ENCODE measurements at places on chromosomes 5 and 9. TPM values are rescaled to one million over a fixed set of nuclear protein-coding genes. Genes with fewer than 3 reads are reported as not detected.

Gene RNF180
- total RNA-seq: 14.6 TPM

Gene PLCXD3
- total RNA-seq: 4.8 TPM

Gene EPB41L4B
- 11.6 TPM for total RNA-seq

DNA sequence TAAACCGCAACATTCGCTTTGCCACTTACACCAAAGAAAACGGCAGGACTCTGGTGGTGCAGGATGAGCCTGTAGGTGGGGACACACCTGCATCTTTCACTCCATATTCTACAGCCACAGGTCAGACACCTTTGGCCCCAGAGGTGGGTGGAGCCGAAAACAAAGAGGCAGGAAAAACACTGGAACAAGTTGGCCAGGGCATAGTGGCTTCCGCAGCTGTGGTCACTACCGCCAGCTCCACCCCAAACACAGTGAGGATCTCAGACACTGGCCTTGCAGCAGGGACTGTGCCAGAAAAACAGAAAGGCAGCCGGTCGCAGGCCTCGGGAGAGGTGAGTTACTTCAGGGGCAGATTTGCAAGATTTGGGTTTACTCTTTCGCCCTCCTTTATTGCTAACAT is 33.8 kb downstream of the KDM3B start:
- H3K4me3 ChIP-seq: no peak overlapping the region
- H3K36me3 ChIP-seq: no peaks in the 10 kb centered on the region
- H3K27me3 ChIP-seq: no peaks in the 10 kb centered on the region
- no peak overlapping the region for H3K27ac ChIP-seq

GRCh38 chr5:53323943-53324642 is 156.3 kb upstream of the FST start:
- H3K4me3 ChIP-seq: no peak overlapping the region
- H3K4me1 ChIP-seq: no peaks in the 10 kb centered on the region
- no peak overlapping the region for H3K27ac ChIP-seq
- no peaks in the 10 kb centered on the region for H3K36me3 ChIP-seq

Gene GCNT1
- total RNA-seq: 17.0 TPM

- H3K27ac ChIP-seq: peak overlapping the region; percentile 83
- H3K4me3 ChIP-seq: peak overlapping the region; percentile 29
- no peaks in the 10 kb centered on the region for H3K27me3 ChIP-seq
- H3K4me1 ChIP-seq: peaks cover 4% of the 10 kb centered on the region
- no peaks in the 10 kb centered on the region for H3K36me3 ChIP-seq
- DNase-seq: no peak
These were observed 14.7 kb upstream of the LCP2 start for GRCh38 chr5:170312301-170312595.

DNA sequence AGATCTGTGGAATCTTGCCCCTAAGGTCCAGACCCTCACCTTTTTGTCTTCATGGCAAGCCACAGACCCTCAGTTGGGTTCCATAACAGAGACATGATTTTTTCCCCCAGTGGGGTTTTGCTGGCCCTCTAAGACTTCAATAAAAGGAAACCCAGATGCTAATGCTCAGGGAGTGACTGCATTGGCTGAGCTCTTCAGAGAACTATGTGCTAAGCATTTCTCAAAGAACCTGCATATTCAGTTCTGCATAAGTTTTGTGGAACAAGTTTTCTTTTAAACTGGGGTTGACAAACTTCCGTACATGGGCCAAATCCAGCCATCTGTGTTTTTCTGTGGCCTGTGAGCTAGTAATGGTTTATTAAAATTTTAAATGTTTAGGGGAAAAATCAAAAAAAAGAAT is 159.8 kb upstream of the GDNF start:
- H3K27me3 ChIP-seq: no peaks in the 10 kb centered on the region
- H3K4me1 ChIP-seq: no peaks in the 10 kb centered on the region
- H3K27ac ChIP-seq: no peak overlapping the region
- no peak overlapping the region for H3K4me3 ChIP-seq
- no peak for DNase-seq

Gene FSTL4
- total RNA-seq: 1.1 TPM

Gene HNRNPA0
- total RNA-seq: 22.7 TPM

GRCh38 chr5:121702682-121703081 is 149.0 kb upstream of the FTMT start:
- peaks cover 3% of the 10 kb centered on the region for H3K4me1 ChIP-seq
- DNase-seq: no peak
- H3K27me3 ChIP-seq: no peaks in the 10 kb centered on the region
- H3K36me3 ChIP-seq: no peaks in the 10 kb centered on the region

- H3K27me3 ChIP-seq: no peaks in the 10 kb centered on the region
- H3K27ac ChIP-seq: no peak overlapping the region
- peaks cover 13% of the 10 kb centered on the region for H3K4me1 ChIP-seq
- DNase-seq: no peak
- H3K4me3 ChIP-seq: no peak overlapping the region
These were observed 90.4 kb upstream of the COL5A1 start for GRCh38 chr9:134551176-134551575.
